AG08395 (cell line): ENCODE measurements at places on chromosomes 2 and 18.

GRCh38 chr2:158815166-158815565, 20.0 kb downstream of the DAPL1 start:
- peak; percentile 29 for DNase-seq

GRCh38 chr18:13222856-13223281, 4.3 kb downstream of the LDLRAD4 start:
- no peak for DNase-seq

DNA sequence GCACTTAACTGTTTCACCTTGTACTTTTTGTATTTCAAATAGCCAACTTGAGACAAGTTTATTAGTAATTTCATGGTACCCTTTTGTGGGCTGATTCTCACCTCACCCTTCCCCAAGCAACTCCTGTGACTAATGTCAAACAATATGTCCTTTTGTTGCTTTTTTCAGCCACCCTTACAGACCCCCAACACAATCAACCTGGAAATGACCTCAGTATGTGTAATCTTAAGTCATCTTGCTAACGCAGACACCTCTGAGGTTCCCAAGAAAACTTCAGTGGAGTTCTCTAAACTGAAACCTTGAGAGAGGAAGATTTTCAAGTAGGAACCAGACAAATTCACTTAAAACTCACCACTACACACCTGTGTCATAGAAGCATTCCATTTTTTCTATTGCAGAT, 69.5 kb downstream of the KYNU start:
- no peak for DNase-seq

DNA sequence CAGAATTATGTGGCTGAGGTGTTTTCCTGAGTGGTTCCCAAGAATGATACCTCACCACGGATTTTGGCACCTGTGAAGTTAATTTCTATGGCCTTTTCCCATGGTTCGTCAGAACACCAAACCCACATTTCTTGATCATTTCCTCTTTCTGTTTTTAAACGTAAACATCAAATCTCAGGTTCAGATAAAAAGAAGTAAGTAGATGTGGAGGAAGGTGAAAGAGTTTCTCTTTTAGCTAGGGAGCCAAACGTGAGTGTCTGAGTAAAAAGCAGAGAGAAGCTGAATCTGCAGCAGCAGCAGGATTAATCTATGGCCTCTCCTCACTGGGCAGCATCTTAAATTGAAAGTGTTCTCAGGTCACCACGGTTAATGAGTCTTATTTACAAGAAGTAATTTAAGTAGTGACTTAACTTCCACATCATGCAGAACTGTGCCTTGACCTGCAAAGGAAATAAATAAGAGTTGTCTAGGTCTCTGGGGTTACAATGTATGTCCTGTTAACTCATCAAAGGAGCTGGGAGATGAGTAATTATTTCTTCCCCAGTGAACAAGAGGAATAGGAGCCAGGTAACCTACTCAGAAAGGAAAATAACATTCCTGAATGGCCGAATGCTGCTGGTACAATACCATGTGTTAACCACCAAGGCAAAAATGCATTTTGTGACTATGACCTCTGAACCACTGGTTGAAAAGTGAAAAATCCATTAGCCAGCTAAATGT, 139.6 kb upstream of the NETO1 start:
- DNase-seq = no peak

GRCh38 chr2:195520671-195521155, 136.3 kb upstream of the SLC39A10 start:
- DNase-seq = peak; percentile 81

- DNase-seq = no peak
Observed at GRCh38 chr18:54957996-54958395, 1.3 kb downstream of the CCDC68 start.

DNA sequence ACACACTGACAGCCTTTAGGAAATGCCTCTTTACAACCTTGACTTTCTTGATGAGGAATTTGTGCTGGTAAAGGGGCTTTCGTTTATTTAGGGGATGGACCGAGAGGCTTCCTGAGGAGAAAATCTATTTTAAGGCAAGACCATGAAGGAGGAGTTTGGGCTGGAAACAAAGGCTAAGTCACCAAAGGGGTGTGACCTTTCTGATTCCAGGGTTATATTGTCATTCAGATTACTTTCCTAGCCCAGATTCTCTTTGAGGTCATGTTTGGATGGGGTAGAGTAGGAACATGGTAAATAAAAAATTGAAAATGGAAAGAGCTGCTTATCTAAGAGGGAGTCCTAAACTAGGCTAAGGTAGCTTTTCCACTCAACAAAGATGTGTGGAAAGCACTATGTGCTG, 77.1 kb upstream of the UGP2 start:
- peak; percentile 27 for DNase-seq

DNA sequence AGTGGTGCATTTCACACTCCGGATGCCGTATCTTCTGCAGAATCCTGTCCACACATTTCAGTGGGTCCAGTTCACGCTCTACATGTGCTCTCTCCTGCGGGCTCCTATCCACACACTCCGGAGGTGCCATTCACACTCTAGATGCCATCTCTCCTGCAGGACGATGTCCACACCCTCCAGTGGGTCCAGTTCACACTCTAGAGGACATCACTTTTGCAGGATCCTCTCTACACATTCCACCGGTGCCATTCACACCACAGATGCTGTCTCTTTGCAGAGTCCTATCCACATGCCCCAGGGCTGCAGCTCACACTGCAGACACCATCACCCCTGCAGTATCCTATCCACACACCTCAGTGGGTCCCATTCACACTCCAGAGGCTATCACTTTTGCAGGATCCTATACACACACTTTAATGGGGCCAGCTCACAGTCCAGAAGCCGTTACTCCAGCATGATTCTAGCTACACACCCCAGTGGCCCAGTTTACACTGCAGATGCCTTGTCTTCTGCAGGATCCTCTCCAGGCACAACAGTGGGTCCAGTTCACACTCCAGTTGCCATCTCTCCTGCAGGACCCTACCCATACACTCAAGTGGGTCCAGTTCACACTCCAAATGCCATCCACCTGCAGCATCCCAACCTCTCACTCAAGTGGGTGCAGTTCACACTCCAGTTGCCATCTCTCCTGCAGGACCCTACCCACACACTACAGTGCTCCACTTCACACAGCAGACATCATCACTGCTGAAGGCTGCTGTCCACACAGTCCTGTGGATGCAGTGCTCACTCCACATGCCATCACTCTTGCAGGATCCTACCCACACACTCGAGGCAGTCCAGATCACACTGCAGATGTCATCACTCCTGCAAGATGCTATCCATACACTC, 2.1 kb upstream of the PXDN start:
- DNase-seq = no peak
